ENCODE measurements at places on chromosomes 11 and 22.

DNA sequence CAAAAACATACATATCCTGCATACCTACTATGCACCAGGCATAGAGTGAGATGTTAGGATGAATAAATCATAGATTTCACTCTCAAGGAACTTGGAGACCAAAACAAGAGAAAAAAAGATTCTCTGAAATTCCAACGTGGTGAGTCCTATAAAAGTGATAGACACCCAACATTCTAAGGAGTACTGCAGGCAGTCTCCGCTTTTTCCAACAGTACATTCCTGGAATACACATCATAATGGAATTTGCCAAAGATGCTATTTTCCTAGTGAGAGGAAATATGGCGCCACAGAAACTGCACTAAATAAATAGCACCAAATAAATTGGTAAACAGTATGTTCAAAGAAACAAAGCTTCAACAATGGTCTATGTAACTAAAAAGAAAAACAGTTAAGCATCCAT lies 6.0 kb downstream of the TMEM123 start:
- peak; percentile 36 for DNase-seq

- DNase-seq, result no peak
Measured at GRCh38 chr11:2807801-2808241, 77.8 kb downstream of the CDKN1C start.

DNA sequence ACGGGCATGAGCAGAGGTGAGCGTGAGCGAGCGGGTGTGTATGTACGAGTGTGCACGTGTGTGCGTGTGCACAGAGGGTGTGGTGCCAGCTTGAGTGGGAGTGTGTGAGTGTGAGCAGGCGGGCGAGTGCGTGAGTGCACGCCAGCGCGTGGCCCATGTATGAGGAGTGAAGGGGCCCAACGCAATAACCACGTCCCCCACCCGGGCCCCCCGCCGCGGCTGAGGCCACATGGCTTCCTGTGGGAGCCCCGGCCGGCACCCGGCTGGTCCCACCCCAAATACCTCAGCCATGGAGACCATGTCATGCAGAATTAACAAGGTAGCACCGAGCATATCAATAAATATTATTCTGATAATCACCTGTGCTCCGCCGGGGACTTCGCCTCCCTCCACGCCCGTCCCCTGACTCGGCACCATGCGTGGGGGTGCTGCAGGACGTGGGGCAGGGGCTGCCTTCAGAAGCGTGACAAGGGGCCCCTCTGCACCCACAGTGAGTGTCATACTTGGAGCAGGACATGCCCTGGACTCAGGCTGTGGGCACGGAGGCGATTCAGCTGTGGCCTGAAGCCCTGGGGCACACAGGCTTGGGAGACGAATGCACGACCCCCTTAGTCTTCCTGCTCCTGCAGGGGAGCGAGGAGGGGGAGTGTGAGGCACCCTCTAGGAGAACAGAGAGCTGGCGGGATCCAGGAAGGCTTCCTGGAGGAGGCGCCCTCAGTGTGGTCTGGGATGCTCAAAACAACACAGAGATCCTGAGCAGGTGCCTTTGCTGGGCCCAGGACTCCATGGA lies 5.6 kb upstream of the TRABD start:
- DNase-seq, result no peak

DNA sequence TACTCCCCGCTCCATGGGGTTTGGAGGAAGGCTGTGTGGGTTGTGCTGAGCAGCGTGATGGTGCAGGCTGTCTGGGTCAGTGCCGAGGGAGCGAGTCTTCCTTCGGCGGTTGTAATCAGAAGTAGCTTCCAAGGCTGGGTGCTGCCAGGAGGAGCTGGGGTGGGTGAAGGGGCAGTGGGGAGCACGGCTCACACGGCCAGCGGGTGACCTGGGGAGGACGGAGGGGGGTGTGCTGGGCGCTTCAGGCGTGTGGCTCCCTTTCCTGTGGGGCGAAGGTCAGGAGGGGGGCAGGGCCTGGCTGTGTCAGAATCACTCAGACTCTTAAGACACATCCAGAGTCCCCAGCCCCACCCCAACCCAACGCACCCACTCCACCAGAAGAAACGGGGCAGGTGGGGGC lies 60.2 kb downstream of the LRP5 start:
- no peak for DNase-seq

- no peak for DNase-seq
Measured at GRCh38 chr11:108364159-108364558, 103.2 kb downstream of the C11orf65 start.

DNA sequence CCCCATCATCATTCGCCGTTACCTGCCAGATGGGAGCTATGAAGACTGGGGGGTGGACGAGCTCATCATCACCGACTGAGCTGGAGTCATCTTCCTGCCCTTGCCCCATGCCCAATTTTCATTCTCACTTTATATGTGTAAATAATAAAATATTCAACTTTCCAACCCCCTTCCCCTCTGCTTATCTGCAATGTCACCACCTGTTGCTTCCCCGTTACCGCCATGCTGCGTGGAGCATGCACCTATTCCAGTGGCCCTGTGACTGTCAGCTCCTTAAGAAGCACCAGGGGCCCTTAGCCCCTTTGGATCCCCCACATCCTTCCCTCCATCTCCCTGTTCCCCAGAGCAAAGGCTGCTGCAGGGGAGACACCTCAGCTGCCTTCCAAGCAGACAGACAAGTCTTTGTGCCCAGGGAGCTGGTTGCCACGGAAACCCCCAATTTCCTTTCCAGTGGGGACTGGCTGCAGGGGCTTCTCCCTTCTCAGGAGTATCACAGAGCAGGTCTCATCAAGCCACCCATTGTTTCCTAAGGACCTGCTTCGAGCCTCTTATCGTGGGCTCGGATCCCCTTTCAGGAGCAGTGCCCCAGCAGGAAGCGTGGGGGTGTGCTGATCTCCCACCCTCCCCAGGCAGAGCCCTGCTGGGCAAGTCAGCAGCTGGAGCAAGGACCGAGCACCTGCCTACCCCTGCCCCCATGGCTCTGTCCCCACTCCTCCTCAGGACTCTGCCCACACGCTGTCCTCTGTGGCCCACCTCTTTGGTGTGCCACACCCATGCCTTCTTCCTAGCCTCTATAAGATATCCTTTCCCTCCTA lies 14.3 kb downstream of the POLR2F start:
- DNase-seq, result no peak

- DNase-seq, result no peak
Measured at GRCh38 chr11:26936109-26936508, 57.8 kb upstream of the FIBIN start.

DNA sequence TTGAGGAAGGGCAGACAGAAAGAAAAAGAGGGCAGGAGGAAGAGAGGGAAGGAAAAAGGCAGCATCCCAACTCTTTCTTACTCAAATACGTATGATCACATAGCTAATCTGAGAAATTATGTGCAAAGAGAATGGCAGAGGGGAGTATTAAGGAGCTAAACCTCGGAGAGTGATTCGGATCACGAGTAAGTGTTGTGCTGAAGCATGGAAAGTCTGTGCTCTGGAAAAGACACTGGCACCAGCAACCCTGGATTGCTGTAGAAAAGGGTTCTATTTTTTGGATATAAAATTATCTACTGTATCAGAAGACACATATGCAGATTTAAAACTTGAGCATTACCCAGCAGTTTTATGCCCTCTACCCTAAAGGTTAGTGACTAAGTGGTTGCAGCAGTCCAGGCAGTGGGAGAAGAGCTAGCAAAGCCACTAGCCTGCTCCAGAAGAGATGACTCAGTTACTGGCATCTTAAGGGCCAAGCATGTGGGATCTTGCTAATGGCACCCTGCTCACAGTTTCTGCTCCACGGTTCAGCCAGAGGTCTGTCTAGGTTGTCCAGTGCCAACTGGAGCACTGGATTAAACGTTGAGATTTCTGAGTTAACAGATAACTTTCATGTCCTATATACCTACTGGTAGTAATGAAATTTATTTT lies 151.7 kb downstream of the SWAP70 start:
- peak; percentile 13 for DNase-seq

- no peak for DNase-seq
Measured at GRCh38 chr11:112121981-112122615, 35.4 kb downstream of the SDHD start.
